MV-4-11 (cell line): ENCODE measurements at places on chromosomes 2 and 18.

- no peak for DNase-seq
Measured at GRCh38 chr2:233368756-233369155, 14.5 kb downstream of the DGKD start.

- DNase-seq: no peak
Measured at GRCh38 chr2:172108587-172108930, 5.9 kb upstream of the DLX2 start.

- DNase-seq: peak; percentile 71
Measured at GRCh38 chr2:168002021-168002553, 245.3 kb downstream of the STK39 start.

- DNase-seq: peak; percentile 10
Measured at GRCh38 chr2:15311201-15311907, 249.8 kb downstream of the NBAS start.

GRCh38 chr2:130875935-130876334 is 39.2 kb downstream of the ARHGEF4 start:
- DNase-seq: no peak
